ENCODE measurements at places on chromosomes 12 and 14. TPM values are rescaled to one million over a fixed set of nuclear protein-coding genes. Genes with fewer than 3 reads are reported as not detected.

DNA sequence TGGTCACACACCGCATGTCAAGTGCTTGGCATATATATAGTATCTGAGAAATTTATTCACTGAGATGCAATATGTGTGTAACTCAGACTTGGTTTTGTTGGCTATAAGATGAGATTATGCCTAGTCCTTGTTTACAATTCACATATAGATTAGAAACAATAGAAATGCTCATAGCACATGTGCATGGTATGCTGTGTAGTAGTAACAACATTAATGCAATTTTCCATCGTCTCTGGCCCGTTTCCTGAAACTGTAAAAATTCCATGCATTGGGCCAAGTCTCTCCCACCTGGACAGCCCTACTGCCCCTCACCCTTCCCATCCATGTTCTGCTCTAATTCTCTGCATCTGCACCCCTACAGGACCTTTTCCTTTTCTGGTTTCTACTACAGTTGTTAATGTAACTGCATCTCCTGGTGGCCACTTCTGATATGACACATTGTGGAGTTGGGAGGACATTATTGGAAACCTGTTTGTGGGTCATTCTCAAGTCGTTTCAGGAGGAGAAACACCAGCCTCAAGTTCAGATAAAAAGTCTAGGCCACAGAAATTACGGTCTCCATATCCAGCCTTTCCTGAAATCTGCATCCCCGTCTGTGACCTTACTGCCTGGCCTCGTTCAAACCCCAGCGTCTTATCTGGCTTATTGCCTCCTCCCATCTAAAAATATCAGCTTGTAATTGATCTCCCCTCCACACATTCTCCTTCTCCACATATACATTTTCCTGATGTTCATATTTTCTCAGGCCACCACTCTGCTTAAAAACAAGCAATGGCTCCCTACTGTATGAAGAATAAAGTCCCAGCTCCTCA is 37.5 kb downstream of the EMP1 start:
- no peaks in the 10 kb centered on the region for H3K4me1 ChIP-seq
- no peak overlapping the region for H3K27ac ChIP-seq
- no peak overlapping the region for H3K4me3 ChIP-seq

DNA sequence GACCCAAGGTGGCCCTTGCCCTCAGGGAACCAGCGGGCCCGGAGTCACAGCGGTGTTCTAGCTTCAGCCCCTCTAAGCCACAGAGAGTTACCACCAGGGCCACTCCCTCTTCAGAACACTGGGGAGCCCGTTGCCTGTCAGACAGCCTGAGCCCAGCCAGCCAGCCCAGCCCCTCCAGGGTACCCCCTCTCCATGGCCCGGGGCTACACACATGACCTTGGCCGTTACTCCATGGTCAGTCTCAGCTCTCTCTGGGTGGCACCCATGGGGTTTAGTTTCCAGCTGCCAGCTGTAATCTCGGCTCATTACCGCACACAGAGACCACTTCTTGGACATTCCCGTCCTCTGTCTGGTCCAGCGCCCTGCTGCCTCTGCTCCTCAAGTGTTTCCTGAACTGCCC is 35.0 kb downstream of the PPP2R5C start:
- peaks cover 4% of the 10 kb centered on the region for H3K36me3 ChIP-seq
- H3K4me1 ChIP-seq: no peaks in the 10 kb centered on the region
- no peak overlapping the region for H3K4me3 ChIP-seq
- H3K27me3 ChIP-seq: no peaks in the 10 kb centered on the region
- H3K27ac ChIP-seq: no peak overlapping the region

- H3K36me3 ChIP-seq: no peaks in the 10 kb centered on the region
- peak; percentile 25 for DNase-seq
- H3K4me3 ChIP-seq: peak overlapping the region; percentile 30
- no peaks in the 10 kb centered on the region for H3K27me3 ChIP-seq
- peak overlapping the region; percentile 79 for H3K27ac ChIP-seq
Observed at GRCh38 chr12:110224379-110225304, 56.4 kb upstream of the ATP2A2 start.

GRCh38 chr14:106883218-106883692 is 1356.9 kb downstream of the TMEM121 start:
- DNase-seq: no peak
- H3K36me3 ChIP-seq: no peaks in the 10 kb centered on the region
- H3K4me3 ChIP-seq: no peak overlapping the region
- H3K27ac ChIP-seq: no peak overlapping the region

DNA sequence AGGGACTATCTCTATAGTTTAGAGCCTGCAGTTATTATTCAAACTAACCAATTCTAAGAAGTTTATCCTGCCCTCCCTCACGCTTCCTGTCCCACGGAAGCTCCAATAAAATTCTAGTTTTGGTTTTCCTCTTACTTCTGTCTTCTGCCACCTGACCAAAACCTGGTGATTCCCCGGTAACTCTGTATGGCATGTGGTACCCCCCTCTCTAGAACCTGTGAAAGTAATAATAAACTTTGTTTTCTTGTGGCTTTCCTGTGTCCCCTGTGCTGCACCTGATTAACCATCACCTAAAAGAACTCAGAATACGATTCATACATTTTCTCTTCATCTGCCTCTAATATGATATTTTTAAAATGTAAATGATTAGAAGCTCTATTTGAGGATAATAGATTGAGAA is 379.8 kb downstream of the APAF1 start:
- no peak overlapping the region for H3K27ac ChIP-seq
- H3K36me3 ChIP-seq: no peaks in the 10 kb centered on the region
- H3K4me1 ChIP-seq: no peaks in the 10 kb centered on the region
- H3K27me3 ChIP-seq: no peaks in the 10 kb centered on the region
- H3K4me3 ChIP-seq: no peak overlapping the region

DNA sequence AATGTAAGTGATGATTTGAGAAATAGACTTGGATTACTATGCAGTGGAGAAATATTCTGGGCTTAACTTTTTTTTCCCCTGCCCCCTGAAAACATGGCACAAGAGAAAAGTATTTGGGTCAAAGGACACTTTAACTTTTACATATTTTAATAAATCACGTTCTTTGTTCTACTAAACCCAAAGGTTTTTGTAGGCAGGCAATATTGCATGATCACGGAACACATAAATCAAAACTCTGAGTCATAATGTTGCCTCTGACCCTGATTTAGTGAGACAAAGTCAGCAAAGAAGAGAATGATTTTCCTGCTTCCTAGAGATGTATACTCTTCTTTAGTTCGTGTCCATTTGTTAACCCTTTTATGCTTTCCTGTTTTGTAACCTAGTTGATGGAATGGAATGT is 38.0 kb downstream of the ABCD2 start:
- DNase-seq: no peak
- no peak overlapping the region for H3K27ac ChIP-seq
- no peak overlapping the region for H3K4me3 ChIP-seq

DNA sequence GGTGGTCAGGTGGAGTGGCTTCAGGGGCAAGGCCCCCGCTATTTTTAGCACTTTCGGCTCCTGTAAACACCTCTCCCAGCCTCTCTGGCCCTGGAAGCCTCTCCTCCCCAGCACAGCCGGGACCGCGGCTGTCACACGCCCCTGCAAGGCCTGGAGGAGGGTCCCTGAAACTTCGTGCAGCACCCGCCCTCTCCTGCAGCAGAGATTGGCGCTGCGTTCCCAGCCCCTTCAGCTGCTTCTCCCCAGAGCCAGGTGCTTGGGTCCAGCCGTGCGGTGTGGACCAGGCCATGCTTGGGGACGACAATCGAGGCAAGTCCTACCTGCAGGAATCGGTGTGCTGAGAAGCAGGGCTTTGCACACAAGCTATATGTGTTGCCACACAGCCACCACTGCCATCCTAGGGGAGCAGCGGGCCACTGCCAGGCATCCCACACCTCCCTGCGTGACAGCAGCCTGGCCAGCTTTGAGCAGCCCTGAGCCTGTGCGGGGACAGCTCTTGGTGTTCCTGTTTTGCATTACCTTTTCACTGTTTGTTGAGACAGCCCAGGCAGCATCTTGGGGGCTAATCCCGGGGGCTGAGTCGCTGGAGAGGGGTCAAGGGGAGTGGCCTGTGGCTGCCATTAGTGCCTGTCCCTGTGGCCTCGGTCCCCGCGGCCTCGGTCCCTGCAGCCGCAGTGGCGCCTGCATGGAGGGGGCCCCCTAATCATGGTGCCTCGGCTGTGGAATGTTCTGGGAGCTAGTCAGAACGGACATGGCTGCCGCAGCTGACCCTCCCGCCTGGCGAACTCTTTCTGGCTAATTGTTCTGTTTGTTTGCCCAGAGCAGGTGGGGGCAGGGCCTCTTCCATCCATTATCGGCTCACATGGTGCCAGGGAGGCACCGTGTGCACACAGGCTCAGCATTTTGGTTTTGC is 27.6 kb upstream of the TRAF3 start:
- H3K4me3 ChIP-seq: no peak overlapping the region
- no peaks in the 10 kb centered on the region for H3K4me1 ChIP-seq
- no peaks in the 10 kb centered on the region for H3K27me3 ChIP-seq
- no peaks in the 10 kb centered on the region for H3K36me3 ChIP-seq
- DNase-seq: peak; percentile 62

DNA sequence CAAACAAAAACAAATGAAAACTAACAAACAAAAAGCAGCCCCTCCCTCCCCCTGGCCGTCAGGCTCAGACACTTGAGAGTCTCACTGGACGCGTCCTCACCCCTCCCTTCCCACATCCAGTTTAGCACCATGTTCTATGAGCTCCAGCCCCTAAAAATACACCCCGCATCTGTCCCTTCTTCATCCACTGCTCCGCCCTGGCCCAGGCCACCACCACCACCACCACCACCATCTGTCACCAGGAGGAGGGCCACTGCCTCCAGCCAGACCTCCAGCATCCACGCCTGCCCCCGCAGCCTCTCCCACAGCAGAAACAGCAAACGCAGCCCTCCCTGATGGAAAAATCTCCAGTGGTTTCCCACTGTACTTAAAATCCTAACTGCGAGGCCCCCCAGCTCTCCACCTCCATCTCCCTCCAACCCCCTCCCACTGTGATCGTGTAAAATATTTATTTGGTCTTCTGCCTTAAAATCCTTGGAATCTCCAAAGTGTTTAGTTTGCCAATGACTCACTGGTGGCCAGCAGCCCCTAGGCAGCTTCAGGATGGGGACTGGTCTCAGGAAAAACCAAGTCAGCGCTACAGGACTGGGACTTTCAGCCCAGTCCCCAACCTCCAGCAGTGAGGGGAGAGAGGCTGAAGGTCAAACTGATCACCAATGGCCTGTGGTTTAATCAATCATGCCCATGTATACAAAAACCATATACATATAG is 95.1 kb downstream of the SCARB1 start:
- H3K4me3 ChIP-seq: no peak overlapping the region
- H3K4me1 ChIP-seq: peaks cover 2% of the 10 kb centered on the region
- H3K27ac ChIP-seq: no peak overlapping the region
- H3K36me3 ChIP-seq: no peaks in the 10 kb centered on the region
- DNase-seq: no peak

GRCh38 chr12:80217011-80217535 is 117.7 kb downstream of the OTOGL start:
- no peaks in the 10 kb centered on the region for H3K27me3 ChIP-seq
- H3K4me1 ChIP-seq: peaks cover 3% of the 10 kb centered on the region
- no peak for DNase-seq
- H3K4me3 ChIP-seq: no peak overlapping the region

- no peak overlapping the region for H3K27ac ChIP-seq
- H3K4me1 ChIP-seq: no peaks in the 10 kb centered on the region
- no peaks in the 10 kb centered on the region for H3K27me3 ChIP-seq
- no peak overlapping the region for H3K4me3 ChIP-seq
- H3K36me3 ChIP-seq: no peaks in the 10 kb centered on the region
Observed at GRCh38 chr14:92719890-92720323, 28.5 kb downstream of the LGMN start.

DNA sequence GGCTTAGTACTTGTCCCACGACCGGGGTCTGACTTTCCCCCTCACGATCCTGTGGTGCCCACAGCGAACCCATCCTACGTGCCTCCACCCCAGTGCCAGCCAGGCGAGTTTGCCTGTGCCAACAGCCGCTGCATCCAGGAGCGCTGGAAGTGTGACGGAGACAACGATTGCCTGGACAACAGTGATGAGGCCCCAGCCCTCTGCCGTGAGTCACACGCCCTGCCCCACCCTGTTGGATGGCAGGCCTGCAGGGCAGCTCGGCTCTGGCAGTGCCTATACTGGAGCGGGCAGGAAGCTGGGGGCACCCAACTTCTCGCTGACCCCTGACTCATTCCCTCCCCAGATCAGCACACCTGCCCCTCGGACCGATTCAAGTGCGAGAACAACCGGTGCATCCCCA is 18.3 kb upstream of the LRP1-AS start:
- no peaks in the 10 kb centered on the region for H3K4me1 ChIP-seq
- no peak overlapping the region for H3K4me3 ChIP-seq
- no peak overlapping the region for H3K27ac ChIP-seq
- peaks cover 21% of the 10 kb centered on the region for H3K36me3 ChIP-seq

The KRT77 gene
- total RNA-seq: not detected

The DNAI7 gene
- total RNA-seq: 5.3 TPM

The ACSS3 gene
- total RNA-seq: 21.2 TPM

The HOXC4 gene
- 24.5 TPM for total RNA-seq

The ENDOU gene
- total RNA-seq: 0.91 TPM

The PRB2 gene
- not detected for total RNA-seq

Data from kidney (tissue), 22 donors.